GM23248 (cell line): ENCODE measurements at places on chromosomes 7 and 10.

GRCh38 chr7:151114151-151115090 lies 28.1 kb downstream of the AGAP3 start:
- H3K4me1 ChIP-seq: peaks cover 15% of the 10 kb centered on the region
- H3K4me3 ChIP-seq: no peak overlapping the region
- no peaks in the 10 kb centered on the region; the same call in 1 of the 2 replicates for H3K36me3 ChIP-seq
- no peaks in the 10 kb centered on the region for H3K27me3 ChIP-seq
- peak overlapping the region; percentile 35 for H3K27ac ChIP-seq

- H3K27ac ChIP-seq: no peak overlapping the region
- peaks cover 6% of the 10 kb centered on the region for H3K4me1 ChIP-seq
- H3K36me3 ChIP-seq: no peaks in the 10 kb centered on the region
- no peaks in the 10 kb centered on the region for H3K27me3 ChIP-seq
- H3K4me3 ChIP-seq: no peak overlapping the region
Observed at GRCh38 chr10:71776481-71776925, 3.2 kb upstream of the VSIR start.

- H3K4me1 ChIP-seq: no peaks in the 10 kb centered on the region
- H3K36me3 ChIP-seq: no peaks in the 10 kb centered on the region
- H3K27me3 ChIP-seq: no peaks in the 10 kb centered on the region
- H3K27ac ChIP-seq: no peak overlapping the region
- DNase-seq: no peak
Observed at GRCh38 chr7:13421776-13422175, 567.7 kb downstream of the ETV1 start.

DNA sequence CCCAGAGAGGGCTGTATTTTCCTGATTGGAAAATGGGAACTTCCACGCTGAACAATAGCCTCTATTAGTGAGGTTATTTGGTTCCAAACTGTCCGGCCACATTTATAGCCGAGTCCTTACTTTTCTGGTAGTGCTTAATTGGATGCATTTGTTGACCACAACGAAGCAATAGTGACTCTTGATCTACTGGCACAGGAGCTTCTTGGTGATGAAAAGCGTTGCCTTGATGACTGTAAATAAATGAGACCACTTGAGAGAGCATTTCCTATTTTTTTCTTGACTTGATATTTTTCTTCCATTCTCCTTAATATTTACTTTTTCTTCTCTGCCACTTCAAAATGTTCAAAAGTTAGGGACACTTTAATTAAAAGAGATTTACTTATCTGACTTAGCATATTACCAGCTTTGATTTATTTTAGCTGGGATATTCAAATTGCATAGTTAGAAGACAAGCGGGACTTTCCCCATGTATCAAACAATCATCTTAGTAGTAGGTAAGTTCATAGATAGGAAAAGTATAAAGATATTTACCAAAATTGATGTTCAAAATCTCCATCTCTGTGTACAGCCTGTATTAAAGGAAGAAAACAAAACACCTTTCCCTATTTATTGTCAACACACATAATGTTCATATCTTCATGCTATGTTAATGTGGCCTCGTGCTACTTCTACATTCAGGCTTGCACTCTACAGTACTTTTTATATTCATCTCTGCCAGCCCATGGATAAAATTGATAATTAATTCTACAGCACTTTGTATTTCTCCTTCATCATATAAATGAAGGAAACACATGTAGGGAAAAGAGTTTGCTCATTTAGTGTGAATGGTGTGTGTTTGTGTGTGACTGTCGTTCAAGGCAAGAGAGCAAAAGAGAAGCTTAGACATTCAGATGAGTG lies 5.1 kb upstream of the SP8 start:
- no peak for DNase-seq
- no peak overlapping the region for H3K27ac ChIP-seq
- no peaks in the 10 kb centered on the region for H3K4me1 ChIP-seq
- H3K4me3 ChIP-seq: no peak overlapping the region

- no peak for DNase-seq
- H3K27me3 ChIP-seq: no peaks in the 10 kb centered on the region; the same call in 1 of the 2 replicates
- no peak overlapping the region for H3K4me3 ChIP-seq
- H3K27ac ChIP-seq: no peak overlapping the region
Observed at GRCh38 chr10:132111871-132112341, 46.2 kb downstream of the JAKMIP3 start.

- no peak for DNase-seq
- no peak overlapping the region for H3K27ac ChIP-seq
- no peaks in the 10 kb centered on the region for H3K27me3 ChIP-seq
- peaks cover 8% of the 10 kb centered on the region for H3K4me1 ChIP-seq
- no peak overlapping the region for H3K4me3 ChIP-seq
Observed at GRCh38 chr10:111081595-111081994, 4.8 kb downstream of the ADRA2A start.

- H3K27ac ChIP-seq: no peak overlapping the region
- no peak for DNase-seq
- H3K4me3 ChIP-seq: no peak overlapping the region
Observed at GRCh38 chr7:30927559-30927958, 15.9 kb downstream of the AQP1 start.

DNA sequence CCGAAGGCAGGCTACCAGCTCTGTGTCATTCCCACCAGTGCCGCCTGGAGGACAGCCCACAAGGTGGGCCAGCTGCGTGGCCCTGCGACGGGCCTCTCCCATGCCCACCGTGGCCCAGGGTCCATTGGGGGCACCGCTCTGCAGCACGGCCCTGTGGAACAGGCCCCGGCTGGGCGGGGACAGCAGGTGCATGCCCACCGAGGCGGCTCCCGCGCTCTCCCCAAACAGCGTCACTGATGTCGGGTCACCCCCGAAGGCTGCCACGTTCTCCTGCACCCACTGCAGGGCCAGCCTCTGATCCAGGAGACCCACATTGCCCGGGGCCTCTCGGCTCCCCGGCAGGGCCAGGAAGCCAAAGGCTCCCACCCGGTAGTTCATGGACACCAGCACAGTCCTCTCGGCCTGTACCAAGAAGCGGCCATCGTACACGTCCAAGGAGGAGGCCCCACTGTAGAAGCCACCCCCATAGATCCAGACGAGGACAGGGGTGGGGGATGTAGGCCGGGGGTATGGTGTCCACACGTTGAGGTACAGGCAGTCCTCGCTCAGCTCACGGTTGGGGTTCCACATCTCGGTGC lies 2.3 kb downstream of the ACHE start:
- no peak for DNase-seq
- peaks cover 27% of the 10 kb centered on the region for H3K27me3 ChIP-seq
- H3K4me1 ChIP-seq: peaks cover 3% of the 10 kb centered on the region
- no peak overlapping the region for H3K27ac ChIP-seq
- H3K36me3 ChIP-seq: no peaks in the 10 kb centered on the region

DNA sequence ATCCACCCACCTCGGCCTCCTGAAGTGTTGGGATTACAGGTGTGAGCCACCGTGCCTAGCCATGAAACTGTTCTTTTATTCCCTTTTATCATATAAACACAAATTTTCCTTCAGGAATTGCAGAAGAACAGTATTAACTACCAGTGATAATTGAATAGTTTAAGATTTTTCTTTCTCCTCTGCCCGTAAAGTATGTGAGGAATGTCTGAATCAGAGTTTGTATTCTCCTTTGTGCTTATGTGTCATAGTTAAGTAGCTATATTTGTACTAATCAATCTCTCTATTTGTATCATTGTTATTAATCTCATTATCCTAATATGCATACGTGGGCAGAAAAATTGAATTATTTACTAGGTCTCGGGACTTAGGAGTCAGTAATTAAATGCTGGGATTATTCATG lies 83.6 kb downstream of the ZNF277 start:
- no peak overlapping the region for H3K27ac ChIP-seq
- peaks cover 17% of the 10 kb centered on the region for H3K4me1 ChIP-seq

GRCh38 chr7:120876922-120877321 lies 19.0 kb upstream of the TSPAN12 start:
- no peak for DNase-seq
- no peaks in the 10 kb centered on the region for H3K4me1 ChIP-seq
- H3K36me3 ChIP-seq: no peaks in the 10 kb centered on the region
- no peak overlapping the region for H3K4me3 ChIP-seq
- H3K27ac ChIP-seq: no peak overlapping the region
- H3K27me3 ChIP-seq: peaks cover 10% of the 10 kb centered on the region

- no peaks in the 10 kb centered on the region for H3K27me3 ChIP-seq
- no peak overlapping the region for H3K4me3 ChIP-seq
Observed at GRCh38 chr7:112049555-112050249, 156.5 kb downstream of the DOCK4 start.

DNA sequence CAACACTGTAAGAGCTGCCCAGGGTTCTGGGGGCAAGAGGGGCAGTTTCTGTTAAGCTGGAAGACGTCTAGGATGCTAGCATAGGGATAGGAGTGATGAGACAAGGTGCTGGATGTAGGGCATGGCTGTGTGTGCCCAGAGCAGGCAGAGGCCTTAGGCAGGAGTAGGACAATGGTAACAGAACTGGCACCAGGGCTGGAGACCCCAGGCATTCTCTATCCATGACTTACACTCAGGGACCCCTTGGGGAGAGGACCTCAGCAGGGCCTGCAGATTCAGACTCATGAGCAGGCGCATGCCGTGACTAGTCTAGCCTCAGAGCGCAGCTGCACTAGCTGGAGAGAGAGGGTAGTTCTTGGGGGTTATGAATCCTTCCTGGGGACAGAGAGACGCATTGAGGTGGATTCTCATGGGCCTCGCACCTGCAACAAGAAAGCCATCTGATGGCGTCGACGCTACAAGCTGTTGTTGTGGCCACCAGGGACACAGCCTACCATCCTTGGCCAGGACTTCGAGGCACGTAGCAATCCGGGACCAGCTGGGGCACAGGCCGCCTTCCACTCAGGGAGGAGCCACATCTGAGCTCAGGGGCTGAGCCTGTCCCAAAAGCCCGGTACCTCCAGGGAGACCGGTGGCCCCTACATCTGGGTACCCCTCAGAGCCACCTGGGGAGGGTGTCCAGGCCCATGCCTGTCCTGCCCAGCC lies 474.1 kb downstream of the PTPRN2 start:
- H3K4me3 ChIP-seq: no peak overlapping the region
- no peak for DNase-seq
- H3K27me3 ChIP-seq: no peaks in the 10 kb centered on the region
- no peaks in the 10 kb centered on the region for H3K36me3 ChIP-seq

DNA sequence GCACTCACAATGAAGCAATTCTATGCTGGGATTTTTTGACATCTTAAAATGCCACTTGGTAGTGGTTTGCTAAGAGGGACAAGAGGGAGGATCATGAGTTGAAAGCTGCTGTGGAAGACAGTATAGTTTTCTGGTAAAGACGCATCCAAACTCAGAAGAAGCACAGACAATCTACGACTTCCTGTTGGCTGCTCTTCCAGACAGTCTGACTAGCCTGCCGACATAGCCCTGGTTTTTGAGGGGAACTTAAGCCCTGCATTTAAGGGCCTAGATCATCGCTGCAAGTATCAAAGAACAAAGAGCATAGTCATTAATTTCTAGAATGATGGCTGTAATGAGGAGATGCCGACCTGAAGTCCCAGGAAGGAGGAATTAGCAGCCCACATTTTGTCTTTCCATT lies 99.9 kb upstream of the IKZF1 start:
- peaks cover 8% of the 10 kb centered on the region for H3K27me3 ChIP-seq
- no peak overlapping the region for H3K27ac ChIP-seq
- no peaks in the 10 kb centered on the region for H3K36me3 ChIP-seq

DNA sequence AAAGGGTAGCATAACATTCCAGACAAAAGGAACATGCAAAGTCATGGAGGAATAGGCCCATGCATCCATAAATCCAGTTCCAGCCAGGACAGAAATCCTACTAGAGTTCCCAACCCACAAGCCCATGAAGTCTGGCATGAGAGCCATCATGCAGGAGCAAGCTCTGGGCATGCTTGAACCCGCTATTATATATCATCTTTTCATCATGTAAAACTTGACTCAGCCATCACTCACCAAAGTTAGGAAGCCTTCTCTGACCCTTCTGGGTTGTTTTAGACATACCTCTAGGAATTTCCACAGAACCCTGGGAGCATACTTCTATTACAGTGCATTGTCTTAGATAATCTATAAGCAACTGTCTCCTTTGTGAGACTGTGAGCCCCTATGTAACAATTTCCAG lies 293.0 kb upstream of the NPSR1 start:
- H3K36me3 ChIP-seq: no peaks in the 10 kb centered on the region
- peaks cover 5% of the 10 kb centered on the region; the same call in 1 of the 2 replicates for H3K27me3 ChIP-seq
- no peaks in the 10 kb centered on the region for H3K4me1 ChIP-seq

DNA sequence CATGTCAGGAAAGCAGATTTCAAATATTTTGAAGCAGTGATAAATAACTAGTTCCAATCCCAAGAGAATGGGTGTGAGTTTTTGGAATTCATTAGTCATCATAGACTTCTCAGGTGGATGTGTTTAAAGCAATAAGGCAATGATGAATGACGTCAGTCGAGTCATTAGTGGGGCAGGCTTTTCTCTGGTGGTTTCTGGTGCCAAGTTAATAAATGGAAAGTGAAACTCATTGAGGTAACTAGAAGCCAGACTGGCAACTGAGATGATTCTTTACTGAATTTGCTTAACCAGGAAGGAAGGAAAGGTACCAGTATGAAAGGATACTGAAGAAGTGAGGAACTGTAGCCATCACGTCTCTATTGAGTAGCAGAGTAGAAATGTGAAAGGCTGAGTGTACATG lies 311.0 kb downstream of the GPAM start:
- no peak overlapping the region for H3K27ac ChIP-seq
- H3K27me3 ChIP-seq: peaks cover 17% of the 10 kb centered on the region
- H3K36me3 ChIP-seq: no peaks in the 10 kb centered on the region
- H3K4me3 ChIP-seq: no peak overlapping the region

GRCh38 chr7:25048444-25048834 lies 68.5 kb upstream of the OSBPL3 start:
- H3K27ac ChIP-seq: no peak overlapping the region
- no peaks in the 10 kb centered on the region for H3K36me3 ChIP-seq
- no peaks in the 10 kb centered on the region for H3K27me3 ChIP-seq
- no peaks in the 10 kb centered on the region for H3K4me1 ChIP-seq
- no peak overlapping the region for H3K4me3 ChIP-seq

DNA sequence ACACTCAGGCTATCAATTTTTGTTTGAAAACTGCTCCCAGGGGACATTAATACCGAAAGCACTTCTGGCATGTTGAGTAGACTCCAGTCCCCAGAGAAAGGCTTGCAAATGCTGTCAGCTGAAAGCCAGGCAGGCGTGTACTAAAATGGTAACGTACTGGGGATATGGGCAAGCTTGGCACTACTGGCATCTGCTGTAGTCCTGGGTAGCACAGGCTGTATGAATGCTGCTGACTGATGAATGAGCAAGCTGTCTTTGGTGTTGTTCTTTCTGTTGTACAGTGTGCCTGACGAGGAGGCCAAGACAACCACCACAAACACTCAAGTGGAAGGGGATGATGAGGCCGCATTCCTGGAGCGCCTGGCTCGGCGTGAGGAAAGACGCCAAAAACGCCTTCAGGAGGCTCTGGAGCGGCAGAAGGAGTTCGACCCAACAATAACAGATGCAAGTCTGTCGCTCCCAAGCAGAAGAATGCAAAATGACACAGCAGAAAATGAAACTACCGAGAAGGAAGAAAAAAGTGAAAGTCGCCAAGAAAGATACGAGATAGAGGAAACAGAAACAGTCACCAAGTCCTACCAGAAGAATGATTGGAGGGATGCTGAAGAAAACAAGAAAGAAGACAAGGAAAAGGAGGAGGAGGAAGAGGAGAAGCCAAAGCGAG lies 53.5 kb upstream of the AGBL3 start:
- H3K4me3 ChIP-seq: no peak overlapping the region
- no peak for DNase-seq
- H3K27ac ChIP-seq: no peak overlapping the region
- peaks cover 94% of the 10 kb centered on the region for H3K36me3 ChIP-seq

GRCh38 chr10:107715565-107715964 lies 551.1 kb upstream of the SORCS1 start:
- H3K27me3 ChIP-seq: no peaks in the 10 kb centered on the region
- H3K4me1 ChIP-seq: no peaks in the 10 kb centered on the region
